Cerebellar nuclear complex (tissue), 1 donor: ENCODE measurements at places on chromosomes 1 and 21.

DNA sequence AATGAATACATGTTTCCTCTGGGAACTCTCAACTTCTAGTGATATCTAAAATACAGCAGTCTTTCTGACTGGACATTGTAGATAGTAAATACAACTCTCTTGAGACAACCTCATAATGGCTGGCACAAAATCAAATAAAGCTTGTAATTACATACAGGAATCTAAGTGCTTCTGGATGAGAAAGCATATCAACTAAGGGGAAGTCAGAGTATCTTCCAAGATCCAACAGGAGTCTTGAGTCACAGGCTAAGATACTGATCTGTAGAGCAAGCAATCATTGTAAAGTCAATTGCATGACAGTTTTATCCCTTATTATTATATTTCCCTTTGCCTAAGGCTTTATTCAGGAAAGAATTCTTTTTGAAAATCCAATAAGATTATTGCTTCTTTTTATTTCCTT, 249.9 kb downstream of the LRRIQ3 start:
- DNase-seq = no peak

- DNase-seq = no peak
These were observed 10.5 kb upstream of the IGFN1 start for GRCh38 chr1:201180141-201180540.

- no peak for DNase-seq
These were observed 14.1 kb upstream of the TNR start for GRCh38 chr1:175757381-175758015.

DNA sequence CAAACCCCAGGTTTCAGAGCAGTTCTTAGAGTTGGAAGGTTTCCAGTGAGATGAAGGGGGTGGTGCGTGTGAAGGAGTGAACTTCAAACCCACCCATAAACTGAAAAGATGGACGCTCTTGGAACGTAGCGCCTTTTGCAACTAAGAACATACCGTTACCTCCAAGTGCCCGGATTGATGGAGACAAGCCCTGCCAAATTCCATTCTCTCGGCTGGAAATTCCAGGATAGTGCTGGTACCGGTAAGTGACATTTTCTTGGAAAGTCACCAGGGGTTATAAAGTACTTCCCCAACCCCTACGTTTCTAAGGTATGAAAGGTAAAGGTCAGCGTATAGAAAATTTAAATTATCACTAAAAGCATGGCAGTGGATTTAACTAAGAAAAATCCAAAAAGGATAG, 91.6 kb upstream of the CLDN14 start:
- no peak for DNase-seq

DNA sequence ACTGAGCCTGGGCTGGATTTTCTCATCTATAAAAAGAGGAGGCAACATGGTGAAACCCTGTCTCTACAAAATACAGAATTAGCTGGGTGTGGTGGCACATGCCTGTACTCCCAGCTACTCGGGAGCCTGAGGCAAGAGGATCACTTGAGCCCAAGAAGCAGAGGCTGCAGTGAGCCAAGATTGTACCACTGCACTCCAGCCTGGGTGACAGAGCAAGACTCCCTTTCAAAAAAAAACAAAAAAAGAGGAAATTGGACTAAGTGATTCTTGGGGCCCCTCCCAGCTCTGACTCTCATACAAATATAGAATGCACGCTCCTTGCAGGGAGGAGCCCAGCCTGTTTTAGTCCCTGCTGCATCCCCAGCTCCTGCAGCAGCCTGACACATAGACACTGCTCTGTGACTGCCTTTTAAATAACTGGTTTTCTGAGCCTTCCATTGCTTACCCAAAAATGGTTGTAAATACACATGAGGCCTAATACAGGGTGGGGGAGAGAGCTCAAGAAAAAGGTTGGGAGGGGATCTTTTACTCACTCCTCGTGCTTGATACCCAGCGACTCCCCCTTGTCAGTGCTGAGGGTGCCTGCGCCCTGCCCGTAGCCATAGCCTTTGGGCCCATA, 17.2 kb downstream of the CSRP1 start:
- DNase-seq = no peak

GRCh38 chr1:228358764-228359612, 47.6 kb downstream of the TRIM11 start:
- DNase-seq = no peak

GRCh38 chr1:9069326-9070100, at the start of gene SLC2A5:
TSS of gene SLC2A5 (minus strand) at chr1:9069635. CDS start at chr1:9069536, 99 bp downstream.
- DNase-seq = no peak

GRCh38 chr1:247378334-247379073, 37.5 kb upstream of the NLRP3 start:
- no peak for DNase-seq

DNA sequence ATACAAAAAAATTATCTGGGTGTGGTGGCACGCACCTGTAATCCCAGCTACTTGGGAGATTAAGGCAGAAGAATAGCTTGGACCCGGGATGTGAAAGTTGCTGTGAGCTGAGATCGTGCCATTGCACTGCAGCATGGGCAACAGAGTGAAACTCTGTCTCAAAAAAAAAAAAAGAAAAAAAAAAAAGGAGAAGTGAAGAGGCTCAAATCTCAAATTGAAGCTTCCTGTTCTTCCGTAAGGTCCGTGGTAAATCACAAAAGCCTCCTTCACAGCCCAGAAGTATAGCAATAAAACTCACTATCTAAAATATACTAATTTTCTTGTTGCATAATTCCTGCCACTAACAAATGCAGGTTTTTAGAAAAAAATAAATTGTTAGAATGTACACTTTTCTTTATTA, 498.2 kb upstream of the BRINP3 start:
- DNase-seq = no peak

GRCh38 chr1:232372841-232373440, 257.0 kb downstream of the SIPA1L2 start:
- DNase-seq = no peak

DNA sequence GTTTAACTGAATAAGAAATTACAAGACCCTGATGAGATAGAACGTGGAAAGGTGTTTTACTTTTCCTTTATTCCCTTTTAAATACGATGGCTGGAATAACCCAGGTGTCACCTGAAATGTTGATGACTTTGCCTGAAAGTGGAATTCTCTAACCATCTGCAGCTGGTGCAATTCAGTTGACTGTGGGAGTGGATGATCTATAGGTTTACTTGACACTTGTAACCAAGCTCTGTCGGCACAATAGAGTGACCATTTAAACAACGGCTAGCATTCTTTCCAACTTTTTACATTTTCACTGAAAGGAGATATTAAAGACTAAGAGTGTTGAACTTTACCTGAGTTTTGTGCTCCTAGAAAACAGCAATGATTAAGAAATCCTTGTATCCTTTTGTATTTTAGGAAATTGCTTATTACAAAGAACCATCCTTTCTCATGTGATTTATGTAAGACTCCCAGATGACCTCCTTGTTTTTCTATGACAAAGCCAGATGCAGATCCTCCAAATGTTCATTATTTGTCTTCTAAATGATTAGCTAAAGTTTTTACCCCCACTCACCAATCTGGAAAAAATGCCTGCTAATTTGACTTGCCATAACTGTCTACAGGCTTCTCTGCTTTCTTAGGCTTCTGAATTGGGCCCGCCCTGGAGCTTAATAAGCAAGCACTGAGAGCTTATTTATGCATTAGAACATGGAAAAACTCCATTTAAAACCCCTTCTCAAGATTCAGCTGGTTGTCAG, 129.5 kb upstream of the LRRC7 start:
- no peak for DNase-seq

- DNase-seq = no peak
These were observed 58.3 kb downstream of the CHD5 start for GRCh38 chr1:6121651-6122370.

- no peak for DNase-seq
These were observed 8.3 kb downstream of the AHCTF1 start for GRCh38 chr1:246923482-246923881.

GRCh38 chr1:228544021-228544850, 57.1 kb downstream of the RNF187 start:
- DNase-seq = no peak

- no peak for DNase-seq
These were observed 37.7 kb upstream of the ATG4C start for GRCh38 chr1:62746086-62746808.

DNA sequence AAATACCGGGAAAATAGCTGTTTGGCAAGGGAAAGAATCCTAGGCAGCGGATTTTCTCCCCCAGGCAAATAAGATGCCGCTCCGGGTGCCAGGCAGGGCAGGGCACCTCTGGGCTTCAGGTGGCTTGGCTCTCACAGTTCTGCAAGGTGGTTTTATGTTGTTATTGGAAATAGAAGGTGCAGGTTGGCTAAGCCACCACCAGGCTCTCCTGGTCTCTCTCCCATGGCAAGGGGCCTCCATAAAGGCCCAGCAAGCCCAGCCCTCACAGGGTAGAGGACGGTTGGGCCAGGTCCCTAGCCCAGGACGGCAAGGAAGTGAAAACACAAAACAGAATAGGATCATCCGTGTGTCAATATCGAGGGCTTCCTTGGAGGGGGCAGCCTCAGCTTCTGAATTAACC, 37.6 kb upstream of the GPR153 start:
- no peak for DNase-seq

GRCh38 chr1:111937147-111937725, 52.2 kb downstream of the KCND3 start:
- DNase-seq = no peak

GRCh38 chr1:203075236-203076030, 10.4 kb downstream of the MYOG start:
- DNase-seq = no peak

DNA sequence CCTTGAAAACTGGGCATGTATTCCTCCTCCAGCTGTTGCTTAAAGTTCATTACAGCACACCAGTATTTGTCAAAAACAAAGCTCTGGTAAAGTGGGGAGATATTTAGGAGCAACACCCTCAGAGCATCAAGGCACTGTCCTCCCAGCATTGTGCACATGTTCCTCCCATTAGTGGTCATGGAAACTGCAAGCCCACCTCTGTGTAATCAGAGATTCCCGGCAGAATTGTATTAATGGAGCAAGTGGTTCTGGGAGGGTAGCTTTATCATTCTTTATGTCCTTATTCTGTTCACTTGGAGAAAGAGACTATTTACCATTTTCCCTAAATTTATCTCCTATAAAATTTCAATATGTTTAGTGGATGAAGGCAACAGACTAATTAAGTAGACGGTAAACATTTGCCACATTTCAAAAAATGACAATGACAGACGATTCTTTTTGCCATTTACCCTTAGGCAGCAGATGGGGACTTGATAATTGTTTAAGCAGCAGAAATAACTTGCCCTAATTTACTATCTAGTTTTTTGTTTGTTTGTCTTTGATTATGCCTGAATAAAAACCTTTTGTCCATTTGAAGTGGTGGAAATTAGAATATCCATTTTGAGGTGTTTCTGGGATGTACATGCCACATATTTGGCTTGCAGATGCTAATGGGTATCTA, 289.6 kb upstream of the ST6GALNAC5 start:
- DNase-seq = no peak

DNA sequence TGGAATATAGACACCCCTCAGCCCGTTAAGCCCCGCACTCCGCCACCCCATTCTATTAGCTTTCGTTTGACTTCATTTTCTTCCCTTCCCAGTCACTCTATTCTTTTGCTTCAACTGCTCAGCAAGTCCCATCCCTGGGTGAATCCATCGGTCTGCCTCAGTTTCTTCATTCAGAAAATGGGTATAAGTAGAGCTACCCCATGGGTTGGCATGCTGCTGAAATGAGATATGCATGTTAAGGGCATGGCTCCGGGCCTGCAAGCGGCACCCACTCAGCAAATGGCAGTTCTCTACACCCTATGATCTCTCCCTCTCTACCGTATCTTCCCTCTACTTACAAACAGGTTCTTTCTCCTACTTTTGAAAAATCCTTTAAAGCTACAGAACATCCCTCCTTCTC, 87.8 kb upstream of the IRF2BP2 start:
- DNase-seq = no peak

DNA sequence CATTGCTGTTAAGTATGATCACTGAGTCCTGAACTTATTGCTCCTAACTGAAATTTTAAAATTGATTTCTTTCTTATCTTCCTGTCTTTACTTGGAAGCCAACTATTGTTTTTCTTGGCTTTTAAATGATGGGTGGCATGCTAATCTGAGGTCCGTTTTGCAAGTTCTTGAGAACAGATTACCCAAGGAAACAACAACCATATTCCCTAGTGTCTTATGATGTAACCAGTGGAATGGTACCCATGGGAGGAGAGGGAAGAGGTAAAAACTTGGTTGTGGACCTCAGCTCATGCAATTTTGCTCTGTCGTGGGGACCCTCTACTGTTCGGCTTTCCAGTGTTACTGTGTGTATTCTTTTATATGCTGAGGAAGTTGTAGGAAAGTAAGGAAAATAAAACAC, 454.8 kb upstream of the ADAMTS5 start:
- no peak for DNase-seq

DNA sequence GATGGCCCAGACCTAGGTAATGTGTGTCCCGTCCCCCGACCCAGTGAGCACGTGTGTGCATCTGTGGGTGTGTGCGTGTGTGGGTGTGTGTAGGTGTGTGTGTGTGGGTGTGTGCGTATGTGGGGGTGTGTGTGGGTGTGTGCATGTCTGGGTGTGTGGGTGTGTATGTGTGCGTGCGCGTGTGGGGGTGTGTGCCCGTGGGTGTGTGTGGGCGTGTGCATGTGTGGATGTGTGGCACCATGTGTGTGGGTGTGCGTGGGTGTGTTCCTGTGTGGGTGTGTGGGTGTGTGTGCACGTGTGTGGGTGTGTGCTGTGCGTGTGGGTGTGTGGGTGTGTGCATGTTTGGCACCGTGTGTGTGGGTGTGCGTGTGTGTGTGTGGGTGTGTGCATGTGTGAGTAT, 309.5 kb downstream of the KIF26B start:
- DNase-seq = no peak

DNA sequence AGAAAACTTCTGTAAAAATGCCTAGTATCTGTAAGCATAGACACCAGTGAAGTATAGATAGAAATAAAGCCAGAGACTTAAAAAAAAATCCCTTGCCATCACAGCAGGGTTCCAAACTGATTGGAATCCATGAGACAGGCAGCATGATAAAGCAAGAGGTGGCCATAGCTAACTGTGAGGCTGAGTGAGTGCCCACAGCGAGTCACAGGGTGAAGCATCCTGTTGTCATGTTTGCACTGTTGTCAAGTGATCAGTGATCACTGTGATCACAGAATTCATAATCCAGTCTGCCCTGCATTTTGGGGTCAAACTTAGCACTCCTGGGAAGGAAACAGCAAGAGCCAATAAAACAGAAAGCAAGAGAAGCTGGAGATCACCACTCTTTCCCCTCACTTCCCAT, 33.3 kb downstream of the LRRC8B start:
- DNase-seq = no peak

DNA sequence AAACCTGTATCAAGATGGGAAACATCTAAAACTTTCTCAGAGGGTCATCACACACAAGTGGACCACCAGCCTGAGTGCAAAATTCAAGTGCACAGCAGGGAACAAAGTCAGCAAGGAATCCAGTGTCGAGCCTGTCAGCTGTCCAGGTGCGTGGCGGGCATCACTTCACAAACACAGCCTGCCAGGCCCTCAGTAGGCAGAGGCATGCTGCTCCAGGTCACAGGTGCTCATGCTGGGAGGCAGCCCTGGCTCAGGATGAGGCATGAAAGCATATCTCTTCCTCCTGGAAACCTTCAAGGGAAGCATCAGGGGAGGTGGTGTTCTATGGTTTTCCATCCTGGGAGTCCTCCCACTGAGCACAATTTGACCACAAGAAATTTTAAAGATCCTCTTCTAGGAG, 6.3 kb downstream of the CD2 start:
- no peak for DNase-seq

GRCh38 chr1:215899901-215900300, 332.8 kb downstream of the KCTD3 start:
- no peak for DNase-seq
